ENCODE measurements at places on chromosomes 12 and 14.

GRCh38 chr12:98883231-98883630 is 238.1 kb downstream of the APAF1 start:
- DNase-seq = no peak

DNA sequence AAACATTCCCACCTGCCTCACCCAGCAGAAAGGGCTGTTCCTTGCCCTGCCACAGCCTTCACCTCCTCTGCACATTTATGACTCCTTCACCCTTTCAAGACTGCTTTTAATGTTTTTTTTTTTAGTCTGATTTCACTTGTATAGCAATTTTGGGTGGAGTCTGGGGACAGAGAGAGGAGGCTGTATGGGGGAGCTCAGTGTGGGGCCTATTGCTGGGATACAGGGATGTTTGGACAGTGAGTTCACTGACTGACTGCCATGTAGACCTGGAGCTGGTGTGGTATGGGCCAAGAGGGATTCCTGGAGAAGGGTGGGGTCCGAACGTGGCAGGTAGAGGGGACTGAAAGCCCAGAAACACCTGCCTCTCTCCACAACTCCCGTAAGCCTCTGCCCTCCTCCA is 1.9 kb upstream of the KRT85 start:
- no peak for DNase-seq

- DNase-seq = no peak
These were observed 11.6 kb upstream of the ZNF605 start for GRCh38 chr12:132967736-132968135.

DNA sequence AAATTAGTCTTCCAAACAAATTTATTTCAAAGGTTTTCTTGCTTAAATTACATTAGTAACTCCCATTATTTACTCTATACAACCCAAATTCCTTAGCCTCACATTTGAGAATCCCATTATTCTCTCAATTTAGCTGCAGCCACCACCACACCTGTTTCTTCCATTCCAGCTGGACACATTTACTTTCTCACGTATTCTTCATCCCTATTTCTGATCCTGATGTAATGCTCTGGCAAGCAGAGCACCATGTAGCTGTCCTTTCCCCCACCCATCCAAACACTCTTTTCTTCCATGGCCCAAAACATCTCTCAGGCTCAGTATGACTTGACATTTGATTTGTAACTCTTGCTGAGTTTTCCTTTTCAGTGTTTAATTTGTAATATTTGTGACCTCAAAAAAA is 240.2 kb upstream of the CLEC14A start:
- no peak for DNase-seq

- DNase-seq = no peak
These were observed 48.4 kb upstream of the IFNG-AS1 start for GRCh38 chr12:67940780-67941243.

- no peak for DNase-seq
These were observed 34.1 kb downstream of the NOC4L start for GRCh38 chr12:132178316-132178715.

GRCh38 chr14:62532181-62532580 is 513.1 kb downstream of the KCNH5 start:
- no peak for DNase-seq

GRCh38 chr12:46659032-46659650 is 166.7 kb downstream of the SLC38A4 start:
- DNase-seq = no peak

DNA sequence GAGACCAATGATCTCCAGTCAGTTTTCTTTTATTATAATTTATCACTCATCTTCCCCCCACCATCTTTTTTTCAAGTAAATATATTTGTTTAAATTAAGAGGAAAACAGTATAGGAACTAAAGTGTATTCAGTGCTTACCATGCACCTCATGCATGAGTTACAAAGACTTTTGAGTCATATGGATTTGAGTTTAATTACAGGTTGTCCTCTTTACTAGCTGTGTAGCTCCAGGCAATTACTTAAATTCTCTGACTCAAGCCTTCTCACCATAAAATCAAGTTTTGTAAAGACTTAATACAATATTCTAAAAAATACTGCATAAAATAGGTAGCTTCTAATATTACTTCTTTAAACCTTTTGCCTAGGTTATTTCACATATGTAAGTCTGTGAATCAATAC is 251.3 kb downstream of the SLC16A7 start:
- DNase-seq = no peak

- DNase-seq = no peak
These were observed 74.4 kb downstream of the CEP128 start for GRCh38 chr14:80867091-80867490.

DNA sequence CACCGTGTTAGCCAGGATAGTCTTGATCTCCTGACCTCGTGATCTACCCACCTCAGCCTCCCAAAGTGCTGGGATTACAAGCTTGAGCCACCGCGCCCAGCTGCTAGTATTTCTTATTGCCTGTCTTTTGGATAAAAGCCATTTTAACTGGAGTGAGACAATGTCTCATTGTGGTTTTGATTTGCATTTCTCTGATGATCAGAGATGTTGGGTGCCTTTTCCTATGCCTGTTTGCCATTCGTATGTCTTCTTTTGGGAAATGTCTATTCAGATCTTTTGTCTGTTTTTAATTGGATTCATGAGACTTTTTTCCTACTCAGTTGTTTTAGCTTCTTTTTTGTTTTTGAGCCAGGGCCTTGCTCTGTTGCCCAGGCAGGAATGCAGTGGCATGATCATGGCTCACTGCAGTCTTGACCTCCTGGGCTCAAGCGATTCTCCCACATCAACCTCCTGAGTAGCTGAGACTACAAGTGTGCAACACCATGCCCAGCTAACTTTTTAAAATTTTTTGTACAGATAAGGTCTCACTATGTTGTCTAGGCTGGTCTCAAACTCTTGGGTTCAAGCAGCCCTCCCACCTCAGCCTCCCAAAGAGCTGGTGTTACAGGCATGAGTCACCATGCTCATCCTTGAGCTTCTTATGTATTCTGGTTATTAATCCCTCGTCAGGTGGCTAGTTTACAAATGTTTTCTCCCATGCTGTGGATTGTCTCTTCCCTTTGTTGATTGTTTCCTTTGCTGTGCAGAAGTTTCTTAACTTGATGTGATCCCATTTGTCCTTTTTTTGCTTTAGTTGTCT is 65.9 kb downstream of the ACACB start:
- no peak for DNase-seq

DNA sequence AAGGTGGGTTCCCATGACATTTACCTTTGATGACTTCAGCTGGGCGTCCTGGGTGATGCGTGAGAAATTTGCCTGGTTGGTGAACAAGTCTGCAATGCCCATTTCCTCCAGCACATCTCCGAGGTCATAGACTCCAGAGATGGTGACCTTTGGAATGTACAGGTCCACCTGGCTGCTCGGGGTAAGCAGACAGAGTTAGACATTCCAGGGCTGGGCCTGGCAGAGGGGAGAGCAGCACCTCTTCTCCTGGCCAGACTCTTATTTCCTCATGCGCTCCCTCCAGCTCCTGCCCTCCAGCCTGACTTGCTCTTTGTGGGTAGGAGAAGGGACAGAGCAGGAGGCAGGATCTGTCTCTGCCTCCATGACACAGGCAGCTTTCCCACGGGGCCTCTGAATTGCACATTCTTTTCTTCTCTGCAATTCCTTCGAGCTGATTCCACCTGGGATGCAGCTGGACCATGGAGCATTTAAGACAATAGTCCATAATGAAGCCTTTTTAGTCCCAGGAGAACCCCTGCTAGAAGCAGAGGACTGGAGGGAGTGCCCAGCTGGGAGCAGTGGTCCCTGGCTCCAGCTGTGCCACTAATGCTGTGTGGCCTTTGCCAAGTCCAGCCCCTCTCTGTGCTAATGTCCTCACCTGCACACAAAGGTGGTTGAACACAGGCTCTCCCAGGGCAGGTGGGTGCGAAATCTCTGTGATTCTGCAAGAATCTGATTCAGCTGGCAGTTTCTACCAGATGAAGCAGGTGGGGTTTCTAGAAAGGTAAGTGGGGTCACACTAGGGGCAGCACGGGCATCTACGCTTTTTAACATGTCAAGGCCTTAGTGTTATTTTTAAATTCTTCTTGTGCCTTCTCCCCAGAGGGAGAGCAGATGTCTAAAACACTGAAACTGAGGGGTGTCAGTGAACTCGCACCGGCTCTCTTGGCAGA is 13.2 kb upstream of the SERPINA10 start:
- no peak for DNase-seq

- DNase-seq = no peak
These were observed 35.9 kb downstream of the CD9 start for GRCh38 chr12:6235906-6236640.

DNA sequence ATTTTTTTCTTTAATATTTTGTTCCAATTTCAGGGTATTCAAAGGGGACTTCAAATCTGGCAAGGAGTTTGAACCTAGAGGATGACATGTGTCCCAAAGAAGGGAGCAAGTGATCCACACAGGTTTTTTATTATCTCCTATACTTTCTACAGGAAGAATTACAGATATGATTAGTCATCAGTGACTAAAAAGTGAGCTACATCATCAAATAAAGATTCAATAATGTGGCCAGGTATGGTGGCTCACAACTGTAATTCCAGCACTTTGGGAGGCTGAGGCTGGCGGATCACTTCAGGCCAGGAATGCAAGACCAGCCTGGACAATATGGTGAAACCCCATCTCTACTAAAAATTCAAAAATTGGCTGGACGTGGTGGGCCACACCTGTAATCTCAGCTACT is 24.2 kb downstream of the GLT8D2 start:
- DNase-seq = no peak

DNA sequence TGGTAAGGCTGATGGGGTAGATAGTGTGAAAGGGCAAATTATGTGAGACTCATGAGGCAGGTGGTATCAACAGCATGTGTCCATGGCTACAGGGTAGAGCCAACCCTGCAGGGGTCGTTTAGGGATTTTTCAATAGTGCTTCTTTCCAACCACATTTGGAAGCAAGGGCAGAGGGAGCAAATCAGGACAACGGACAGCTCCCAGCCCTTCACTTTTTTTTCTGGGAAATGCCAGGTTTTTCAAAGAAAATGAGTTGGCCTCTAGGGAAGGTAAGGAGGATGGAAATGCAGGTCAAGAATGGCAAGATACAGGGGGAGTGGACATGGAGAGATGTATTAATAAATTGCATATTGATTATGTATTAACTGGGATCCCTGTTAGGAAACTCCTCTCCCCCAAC is 4.9 kb upstream of the CMA1 start:
- no peak for DNase-seq

DNA sequence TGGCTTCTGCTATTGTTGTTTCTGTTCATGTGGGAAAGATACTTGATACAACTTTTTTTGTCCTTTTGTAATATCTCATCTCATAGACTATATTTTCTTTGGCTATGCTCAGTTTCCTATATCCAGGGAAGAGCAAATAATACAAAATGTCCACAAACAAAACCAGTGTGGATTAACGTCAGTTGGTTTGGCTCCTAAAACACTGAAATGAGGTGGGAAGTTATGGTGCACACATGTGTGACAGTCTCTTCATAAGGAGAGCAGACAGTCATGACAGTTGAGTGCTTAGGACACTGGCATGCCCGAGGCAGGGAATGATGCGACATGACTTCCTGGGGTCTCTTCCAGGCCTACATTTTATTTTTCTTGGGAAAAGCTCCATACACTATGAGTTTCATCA is 27.5 kb downstream of the RHOJ start:
- DNase-seq = no peak

DNA sequence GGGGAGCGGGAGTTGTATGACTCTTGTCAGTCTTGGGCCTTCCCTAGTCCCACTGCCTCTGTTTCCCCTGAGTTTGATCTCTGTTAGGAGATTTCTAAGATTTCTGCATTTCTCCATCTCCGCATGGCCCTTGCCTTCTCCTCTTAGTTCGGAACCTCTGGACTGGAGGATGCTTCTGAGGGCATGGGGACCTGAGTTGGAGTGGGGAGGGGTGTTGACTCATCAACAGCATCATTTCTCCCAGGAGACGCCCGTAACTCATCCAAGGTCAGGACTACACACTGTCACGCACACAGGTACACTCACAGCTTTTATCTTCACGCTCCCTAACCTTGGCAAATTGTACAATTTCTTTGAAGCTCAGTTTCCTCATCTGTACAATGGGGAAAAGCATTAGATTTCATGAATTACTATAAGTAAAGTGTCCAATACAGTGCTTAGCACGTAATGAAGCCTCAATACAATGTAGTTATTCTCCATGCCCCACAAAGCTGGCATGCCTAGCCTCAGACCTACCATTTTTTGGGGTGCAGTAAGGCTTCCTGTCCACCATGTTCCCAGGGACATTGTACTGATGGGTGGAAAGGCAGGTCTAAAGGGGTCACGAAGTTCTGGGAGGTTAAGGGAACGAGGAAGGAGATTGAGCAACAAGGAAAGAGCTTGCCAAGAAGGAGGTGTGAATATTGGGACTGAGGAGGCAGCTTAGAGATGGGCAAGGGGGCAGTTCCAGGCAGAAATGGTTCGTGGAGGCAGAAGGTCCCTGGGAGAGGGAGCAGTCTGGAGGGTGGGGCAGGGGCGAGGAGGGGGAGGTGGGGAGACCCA is 600 bp upstream of the LAG3 start:
- no peak for DNase-seq

- DNase-seq = no peak
These were observed 172.1 kb upstream of the PLEKHG7 start for GRCh38 chr12:92530706-92531105.

DNA sequence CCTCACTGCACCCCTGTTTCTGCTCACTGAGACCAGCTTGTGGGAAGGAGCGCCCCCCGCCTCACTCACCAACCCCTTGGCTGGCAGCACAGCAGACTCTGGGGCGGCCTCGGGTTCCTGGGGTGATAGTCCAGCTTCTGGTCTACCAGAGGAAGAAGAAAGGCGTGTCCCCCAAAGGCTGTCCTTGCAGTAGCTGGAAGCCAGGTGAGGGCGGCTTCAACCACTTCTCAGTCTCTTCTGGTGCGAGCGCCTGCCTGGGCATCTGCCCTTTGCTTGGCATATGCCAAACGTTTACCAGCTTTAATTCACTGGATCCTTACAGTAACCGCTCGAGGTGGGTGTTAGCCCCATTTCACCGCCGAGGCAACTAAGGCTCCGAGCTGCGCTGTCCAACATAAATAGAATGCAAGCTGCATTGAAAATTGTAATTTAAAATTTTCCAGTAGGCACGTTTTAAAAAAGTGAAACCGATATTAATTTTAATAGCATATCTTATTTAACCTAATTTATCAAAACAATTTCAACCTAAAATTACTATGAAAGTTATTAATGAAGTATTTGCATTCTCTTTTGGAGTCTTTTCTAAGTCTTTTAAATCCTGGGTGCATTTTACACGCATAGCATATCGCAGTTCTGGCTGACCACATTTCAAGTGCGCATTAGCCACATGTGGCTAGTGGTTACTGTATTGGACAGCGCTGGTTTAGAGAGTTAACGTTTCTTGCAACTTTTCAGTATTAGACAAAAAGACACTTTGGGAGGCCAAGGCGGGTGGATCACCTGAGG is 872 bp downstream of the FAM177A1 start:
- no peak for DNase-seq

DNA sequence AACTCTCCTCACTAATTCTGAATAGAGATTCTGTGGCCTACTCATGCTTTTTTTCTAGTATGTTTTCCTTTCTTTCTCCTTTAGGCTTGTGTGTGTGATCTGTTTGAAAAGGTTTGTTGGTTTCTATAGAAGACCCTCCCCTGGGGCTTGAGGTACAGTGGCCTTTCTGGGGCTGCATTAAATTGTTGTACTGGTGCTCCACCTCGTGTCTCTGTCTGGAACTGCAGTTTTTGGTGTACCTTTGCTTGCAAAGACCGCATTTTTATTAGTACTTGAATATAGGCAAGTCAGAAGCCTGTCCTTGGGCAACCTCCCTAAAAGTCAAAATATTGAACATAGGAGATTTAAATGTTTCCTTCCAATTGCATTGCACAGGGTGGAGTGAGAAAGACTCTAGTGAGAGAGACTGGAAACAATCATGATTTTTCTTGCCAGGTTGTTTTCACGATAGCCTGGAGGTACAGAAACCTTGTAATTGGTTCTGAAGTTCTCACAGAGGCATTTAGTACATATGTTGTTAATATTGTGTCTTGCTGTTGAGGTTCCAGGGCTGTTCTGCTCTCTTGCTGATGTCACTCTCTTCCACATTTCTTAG is 39.0 kb downstream of the SLCO1B1 start:
- DNase-seq = peak; percentile 21

All from stimulated activated CD4-positive, alpha-beta T cell treated with anti-CD3 and anti-CD28 coated beads, Interleukin-4, amount 100 ng/mL, for 48 hours (primary cell).